ENCODE measurements at places on chromosomes 3 and 15. TPM values are rescaled to one million over a fixed set of nuclear protein-coding genes. Genes with fewer than 3 reads are reported as not detected.

Gene MANF
- total RNA-seq: 90.4 TPM

Gene ENTPD3
- 30.1 TPM for total RNA-seq

Gene GPR27
- total RNA-seq: 16.3 TPM

Gene FBXO45
- total RNA-seq: 5.8 TPM

Gene OGG1
- 25.3 TPM for total RNA-seq

Gene STX19
- total RNA-seq: not detected

Gene SOX14
- total RNA-seq: not detected

Gene KLHL18
- total RNA-seq: 27.2 TPM

Gene GNAT1
- total RNA-seq: not detected

DNA sequence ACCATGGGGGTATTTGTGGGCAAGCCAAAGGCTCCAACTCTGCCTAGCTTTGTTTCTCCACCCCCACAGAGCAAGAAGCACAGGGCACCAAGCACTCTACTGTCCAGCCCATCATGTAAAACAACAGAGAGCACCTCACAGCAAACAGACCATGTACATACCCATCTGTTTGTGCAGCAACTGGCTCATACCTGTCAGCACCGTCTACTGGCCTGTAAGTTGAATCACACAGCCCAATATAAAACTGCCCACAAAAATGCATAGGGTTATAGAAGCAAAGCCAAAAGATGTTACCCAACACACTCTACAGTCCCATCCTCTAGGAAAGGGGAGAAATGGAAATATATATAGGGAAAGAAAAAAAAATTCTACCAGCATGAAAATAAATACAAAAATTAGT lies 139.7 kb upstream of the CPNE4 start:
- no peak for DNase-seq

DNA sequence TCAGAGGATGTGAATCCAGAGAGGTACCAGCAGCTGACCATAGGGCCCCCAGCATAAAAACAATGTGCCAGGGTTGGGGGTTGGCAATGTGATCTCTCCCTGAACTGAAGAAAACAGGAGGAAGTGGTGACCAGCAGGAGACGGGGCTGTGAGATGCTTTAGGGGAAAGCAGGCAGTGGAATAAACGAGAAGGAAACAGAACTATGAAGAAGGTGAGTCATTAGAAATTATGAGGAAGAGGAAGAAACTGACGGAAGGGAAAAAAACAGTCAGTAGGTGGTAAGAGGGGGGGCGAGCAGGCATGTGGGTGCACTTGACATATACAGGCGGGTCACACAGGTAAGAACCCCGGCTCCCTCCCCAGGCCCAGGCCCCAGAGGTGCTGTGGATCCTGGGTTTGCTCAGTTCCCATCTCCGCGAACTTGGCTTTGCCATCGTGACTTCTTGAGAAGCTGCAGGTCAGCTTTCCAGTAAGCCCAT lies 42.2 kb upstream of the B3GNT5 start:
- peak; percentile 60 for DNase-seq

- no peak for DNase-seq
These were observed 98.8 kb downstream of the ZNF621 start for GRCh38 chr3:40623567-40623966.

DNA sequence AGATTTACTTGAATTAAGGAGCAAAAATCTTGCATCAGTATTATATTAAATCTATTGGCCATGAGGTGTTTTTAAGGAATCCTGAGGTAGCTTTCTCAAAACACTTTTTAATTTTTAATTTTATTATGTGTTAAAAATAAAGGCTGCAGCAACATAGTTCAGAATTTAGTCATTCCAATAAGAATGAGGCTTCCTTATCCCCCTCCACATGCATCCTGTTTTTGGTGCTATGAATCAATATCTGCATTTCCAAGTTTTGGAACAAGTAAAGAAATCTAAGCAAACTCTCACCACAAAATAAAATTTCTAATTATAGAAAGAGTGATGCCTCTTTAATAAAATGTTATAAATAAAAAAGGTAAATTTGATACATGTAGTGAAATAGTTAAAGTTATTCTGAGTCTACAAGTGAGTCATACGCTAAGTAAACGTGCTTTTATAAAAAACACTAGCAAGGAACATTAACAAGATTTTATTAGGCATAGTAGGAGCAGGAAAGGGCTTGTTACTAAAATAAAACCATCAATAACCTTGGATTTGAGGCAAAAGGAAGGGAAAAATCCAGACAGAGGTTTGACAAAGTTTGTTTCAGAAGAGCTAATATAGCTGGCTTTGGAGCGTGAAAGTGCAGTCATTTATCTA lies 1218.0 kb downstream of the NSUN3 start:
- DNase-seq: no peak

GRCh38 chr3:481680-482079 lies 285.1 kb downstream of the CHL1 start:
- DNase-seq: no peak

DNA sequence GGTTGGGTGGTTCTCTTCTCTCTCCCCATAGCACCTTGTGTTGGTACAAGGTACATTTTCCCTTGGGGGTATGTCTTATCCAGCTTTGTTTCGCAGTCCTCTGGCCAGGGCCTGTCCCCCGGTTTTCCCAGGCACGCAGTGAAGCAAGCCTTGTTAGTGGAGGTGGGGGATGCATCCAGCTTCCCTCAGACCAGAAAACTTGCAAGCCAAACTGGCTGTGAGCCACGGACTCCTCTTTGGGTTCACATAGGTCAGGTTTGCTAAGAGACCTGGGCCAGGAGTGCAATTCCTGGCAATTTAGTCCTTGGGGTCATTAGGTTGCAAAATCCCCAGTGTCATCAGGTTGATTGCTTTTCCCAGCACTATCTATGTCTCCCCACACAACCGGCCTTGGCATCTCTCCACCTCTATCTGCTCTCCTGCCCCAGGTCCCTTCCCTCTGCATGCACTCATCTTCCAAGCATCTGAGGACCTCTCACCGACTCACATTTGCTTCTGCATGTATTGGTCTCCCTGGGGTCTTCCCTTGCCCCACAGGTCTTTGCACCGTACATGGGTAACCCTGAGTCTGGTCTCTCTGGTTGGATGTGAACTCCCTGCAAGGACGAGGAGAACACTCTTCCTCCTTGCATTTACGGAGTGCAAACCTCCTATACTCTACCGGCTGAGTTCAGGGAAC lies 34.2 kb downstream of the BCL2L10 start:
- no peak for DNase-seq

DNA sequence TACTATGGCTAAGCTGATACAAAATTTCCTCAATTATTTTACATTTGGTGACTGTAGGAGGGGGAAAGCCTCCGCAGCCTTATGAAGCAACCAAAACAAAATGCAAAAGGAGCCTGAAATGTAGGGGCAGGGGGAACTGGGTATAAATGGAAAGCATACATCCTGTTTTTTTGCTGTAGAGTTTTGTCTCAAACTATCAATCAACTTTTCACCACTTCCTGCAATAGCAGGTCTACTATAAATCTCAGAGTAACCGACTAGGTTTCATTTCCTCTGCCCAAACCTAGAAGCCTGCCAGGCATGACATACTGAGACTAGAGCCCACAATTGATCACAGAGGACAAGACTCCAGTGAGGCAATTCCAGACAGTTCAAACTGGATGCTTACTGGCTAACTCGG lies 91.3 kb downstream of the SHQ1 start:
- no peak for DNase-seq

GRCh38 chr3:157530637-157531300 lies 27.6 kb upstream of the VEPH1 start:
- DNase-seq: no peak

DNA sequence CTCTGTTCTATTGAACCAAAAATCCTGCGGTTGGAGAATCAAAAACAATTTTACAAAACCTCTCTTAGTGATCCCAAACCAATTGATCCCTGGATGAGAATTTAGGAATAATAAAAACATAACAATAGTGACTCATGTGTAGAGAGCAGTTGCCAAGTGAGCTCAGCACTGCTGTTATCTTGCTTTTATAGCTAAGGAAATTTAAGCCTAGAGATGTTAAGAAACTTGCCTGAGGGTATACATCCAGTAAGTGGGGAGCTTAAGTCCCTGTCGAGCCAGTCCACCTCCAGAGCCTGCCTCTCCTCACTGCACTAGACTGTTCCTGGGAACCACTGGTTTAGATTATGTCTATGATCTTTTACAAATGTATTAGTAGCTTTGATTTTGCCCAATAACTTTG lies 358.4 kb upstream of the LMCD1 start:
- DNase-seq: no peak

GRCh38 chr3:192935441-192935840 lies 17.8 kb upstream of the MB21D2 start:
- no peak for DNase-seq

GRCh38 chr3:55804170-55805095 lies 317.3 kb upstream of the WNT5A start:
- no peak for DNase-seq

GRCh38 chr15:31283043-31283442 lies 43.6 kb upstream of the KLF13 start:
- DNase-seq: no peak

DNA sequence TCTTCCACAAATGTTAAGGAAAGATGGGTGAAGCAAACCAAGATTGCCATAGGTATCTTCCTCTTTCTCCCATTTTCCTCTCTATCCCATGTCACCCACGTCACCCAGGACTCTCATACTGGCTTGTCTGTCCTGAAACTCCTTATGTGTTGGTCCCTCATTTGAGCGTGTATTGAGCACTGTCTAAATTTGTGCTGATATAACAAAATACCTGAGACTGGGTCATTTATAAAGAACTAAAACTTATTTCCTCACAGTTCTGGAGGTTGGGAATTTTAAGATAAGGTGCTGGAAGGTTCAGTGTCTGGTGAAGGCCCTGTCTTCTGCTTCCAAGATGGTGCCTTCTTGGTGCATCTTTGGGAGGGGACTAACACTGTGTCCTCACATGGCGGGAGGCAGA lies 186.9 kb upstream of the SLC24A5 start:
- DNase-seq: no peak

GRCh38 chr3:100641471-100642032 lies 32.2 kb downstream of the ADGRG7 start:
- DNase-seq: no peak

DNA sequence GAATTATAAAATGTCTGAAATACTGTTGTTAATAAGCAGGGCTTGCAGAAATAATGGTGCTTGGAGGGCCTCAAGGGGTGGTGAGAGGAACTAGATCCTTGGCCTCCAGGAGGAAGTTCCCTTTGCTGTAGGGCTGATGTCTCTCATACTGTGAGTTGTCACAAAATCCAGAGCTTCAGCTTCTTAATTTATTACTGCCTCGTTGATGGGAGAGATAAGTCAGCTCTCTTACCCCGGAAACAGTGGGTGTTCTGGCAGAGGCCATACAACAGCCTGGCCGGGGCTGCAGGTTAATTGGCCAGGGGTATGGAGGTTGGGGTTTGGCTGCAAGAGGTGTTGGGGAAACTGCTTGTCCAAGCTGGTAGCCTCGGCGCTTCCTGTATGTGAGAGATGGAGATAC lies 15.5 kb downstream of the MAPKAPK3 start:
- no peak for DNase-seq

- no peak for DNase-seq
These were observed 165.8 kb downstream of the GOLIM4 start for GRCh38 chr3:167929968-167930367.

GRCh38 chr3:132979606-132980005 lies 58.6 kb upstream of the TMEM108 start:
- DNase-seq: no peak

DNA sequence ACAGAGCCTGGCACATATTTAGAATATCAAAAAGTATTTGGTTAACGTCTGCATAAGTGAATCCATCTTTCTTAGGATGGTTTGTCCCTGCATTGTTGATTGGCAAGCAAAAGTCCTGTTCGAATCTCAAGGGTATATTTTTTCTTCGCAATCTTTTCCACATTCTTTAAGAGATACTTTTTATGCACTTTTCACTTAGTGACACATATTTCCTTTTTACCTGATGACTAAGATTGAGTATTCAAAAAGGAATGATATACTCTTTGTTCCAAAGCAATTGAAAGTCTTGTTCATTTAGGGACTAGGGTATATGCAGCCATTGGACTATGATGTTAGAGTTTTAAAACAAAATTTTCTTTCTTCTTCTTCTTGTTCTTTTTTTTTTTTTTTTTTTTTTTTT lies 349.9 kb downstream of the NLGN1 start:
- DNase-seq: no peak

DNA sequence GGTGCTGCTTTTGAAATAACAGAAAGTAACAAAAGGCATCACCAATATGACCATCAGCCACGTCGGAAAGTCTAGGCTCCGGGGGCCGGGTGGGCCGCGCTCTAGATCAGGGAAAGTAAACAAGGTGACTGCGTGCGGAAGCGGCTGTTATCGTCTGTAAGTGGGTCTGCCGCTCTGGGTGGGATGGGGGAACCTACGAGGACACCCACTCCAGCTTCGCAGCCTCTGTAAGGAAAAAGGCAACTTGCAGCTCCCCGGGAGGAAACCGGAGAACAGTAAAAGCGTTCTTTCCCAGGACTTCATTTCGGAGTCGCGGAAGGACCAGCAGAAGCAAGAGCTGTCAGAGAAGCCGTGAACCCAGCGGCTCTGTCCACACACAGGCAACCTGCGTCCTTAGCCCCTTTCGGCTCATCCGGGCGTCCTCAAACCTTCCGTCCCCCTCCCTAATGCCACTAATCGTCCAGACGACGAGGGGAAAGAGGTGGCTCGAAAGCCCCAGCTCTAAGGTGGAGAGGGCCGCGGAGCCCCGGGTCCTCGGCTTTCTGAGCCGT lies 461 bp downstream of the XRN1 start:
- peak; percentile 46 for DNase-seq

- DNase-seq: no peak
These were observed 725.9 kb upstream of the NR2F2 start for GRCh38 chr15:95604634-95605036.

Data from ureter (tissue), 1 donor.